ENCODE measurements at places on chromosomes 2 and 18.

DNA sequence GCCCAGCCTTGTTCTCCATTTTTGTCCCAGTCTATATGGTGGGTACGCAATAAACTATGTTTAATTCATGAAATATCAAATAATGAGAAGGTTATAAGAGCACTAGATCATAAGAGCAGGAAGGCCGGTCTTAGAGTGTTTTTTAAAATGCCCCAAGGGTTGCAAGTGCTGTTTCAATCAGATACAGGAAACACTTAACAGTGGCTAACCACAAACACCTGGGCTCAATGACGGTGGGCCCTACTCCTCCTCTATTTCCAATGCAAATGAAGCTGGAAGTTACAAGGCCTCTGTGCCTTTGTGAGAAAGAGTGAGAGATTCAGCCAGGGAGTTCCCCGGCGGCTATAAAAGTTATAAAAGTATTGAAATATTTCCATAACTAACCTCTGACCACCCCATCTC is 18.9 kb upstream of the WDR33 start:
- DNase-seq = peak; percentile 36

GRCh38 chr2:66477135-66477842 is 42.4 kb downstream of the MEIS1 start:
- DNase-seq = no peak

DNA sequence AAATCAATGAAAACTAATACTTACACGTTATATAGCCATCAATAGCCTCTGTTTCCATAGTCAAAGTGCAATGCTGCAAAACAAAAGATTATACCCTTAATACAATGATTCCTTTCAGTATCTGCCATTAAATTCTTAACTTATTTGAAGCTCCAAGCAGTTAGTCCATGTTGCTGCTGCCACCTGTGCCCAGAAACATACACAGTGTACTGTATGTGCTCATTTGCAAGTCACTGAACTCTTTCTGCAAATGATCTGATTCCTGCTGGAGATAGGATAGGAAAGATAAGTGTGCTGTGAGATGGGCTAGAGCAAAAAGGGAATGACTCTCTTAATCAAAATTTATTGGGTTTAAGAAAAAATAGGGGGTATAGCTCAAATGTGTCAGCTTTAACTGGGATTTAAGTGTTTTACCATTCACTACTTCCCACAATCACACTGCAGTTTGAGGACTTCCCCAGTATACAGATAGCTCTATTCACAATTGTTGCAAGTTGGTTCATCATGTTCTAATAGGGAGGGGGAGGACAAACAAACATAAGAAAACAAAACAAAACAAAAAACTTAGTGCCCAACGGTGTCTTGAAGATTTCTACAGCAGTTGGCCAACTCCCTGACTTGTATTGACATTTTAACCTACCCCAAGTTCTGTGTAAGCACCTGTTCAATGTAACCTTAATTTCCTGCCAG is 2.7 kb downstream of the IKZF2 start:
- no peak for DNase-seq

DNA sequence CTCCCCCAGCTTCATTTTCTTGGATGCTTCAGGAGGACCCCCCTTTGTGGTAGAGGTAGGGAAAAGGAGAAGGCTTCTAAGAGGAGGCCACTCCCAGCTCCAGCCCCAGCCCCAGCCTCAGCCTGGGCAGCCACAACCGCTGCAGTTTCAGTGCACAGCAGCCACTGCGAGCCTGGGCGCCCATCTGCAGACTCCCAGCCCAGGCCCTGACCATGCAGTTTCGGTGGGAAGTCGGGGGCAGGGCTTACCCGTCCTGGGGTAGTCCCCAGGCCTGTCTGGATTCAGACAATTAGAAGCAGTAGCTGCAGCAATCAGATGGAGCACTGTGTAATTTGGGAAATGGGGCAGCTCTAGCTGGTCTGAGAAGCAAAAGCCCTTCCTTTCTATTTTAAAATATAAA is 28.6 kb downstream of the ITM2C start:
- no peak for DNase-seq

GRCh38 chr2:220648628-220649027 is 923.5 kb downstream of the EPHA4 start:
- no peak for DNase-seq

- no peak for DNase-seq
These were observed 98.7 kb downstream of the COL6A3 start for GRCh38 chr2:237315170-237315828.

DNA sequence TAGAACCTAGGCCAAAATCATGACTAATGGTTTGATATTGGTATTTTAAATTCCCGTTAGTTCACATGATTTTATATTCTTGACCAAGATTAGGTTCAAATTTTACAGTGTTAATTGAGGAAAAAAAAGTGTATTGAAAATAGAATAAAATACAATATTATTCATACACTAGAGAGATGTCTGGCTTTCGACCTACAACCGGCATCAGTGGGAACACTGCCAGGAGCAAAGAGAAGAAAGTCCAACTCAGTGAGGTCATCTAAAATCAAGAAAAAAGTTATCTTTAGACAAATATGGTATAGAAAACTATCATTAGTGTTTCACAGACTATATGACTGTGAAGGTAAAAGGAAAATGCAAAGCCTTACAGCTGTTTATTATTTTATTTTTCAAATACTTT is 81.5 kb downstream of the PIGN start:
- DNase-seq = no peak

DNA sequence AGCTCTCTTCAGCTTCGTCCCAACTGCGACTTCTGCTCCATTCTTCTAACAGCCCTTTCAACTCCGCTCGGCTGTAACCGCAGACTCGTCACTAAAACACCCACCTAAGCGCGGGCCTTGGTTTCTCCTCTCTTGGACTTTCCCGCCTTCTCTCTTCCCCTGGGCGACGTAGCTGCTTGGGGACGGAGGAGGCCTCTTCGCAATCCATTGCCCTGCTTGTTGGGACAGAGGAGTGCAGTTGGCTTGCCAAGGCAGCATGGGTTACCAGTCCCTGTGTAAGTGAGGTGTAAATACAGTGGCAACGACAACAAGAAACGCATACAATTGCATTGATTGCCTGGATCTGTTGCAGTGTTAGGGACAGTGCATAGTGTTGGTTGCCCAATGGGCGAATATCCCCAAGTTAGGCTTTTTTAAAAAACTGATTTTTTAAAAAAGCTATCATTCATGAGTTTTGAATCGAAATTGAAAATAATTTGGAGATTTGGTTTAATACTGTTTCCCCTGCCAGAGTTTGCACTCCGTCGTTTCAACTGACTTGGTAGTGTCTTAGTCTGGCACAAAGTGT is 484 bp upstream of the DARS1 start:
- DNase-seq = peak; percentile 70

DNA sequence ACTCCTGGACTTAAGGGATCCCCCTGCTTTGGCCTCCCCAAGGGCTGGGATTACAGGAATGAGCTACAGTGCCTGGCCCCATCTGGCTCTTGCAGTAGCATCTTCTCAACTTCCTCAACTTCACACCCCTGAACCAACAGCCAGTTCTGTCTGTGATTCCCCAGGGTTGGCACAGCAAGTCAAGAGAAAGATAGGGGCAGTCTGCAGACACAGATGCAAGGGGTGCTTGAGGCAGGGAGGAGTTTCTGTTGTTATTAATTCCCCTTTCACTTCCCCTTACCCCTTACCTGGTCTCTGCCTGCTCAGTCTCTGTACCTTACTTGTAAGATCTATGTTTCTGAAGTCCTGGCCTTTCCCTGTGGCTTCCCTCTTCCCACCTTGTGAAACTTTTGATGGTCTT is 54.1 kb upstream of the MEX3C start:
- DNase-seq = no peak

DNA sequence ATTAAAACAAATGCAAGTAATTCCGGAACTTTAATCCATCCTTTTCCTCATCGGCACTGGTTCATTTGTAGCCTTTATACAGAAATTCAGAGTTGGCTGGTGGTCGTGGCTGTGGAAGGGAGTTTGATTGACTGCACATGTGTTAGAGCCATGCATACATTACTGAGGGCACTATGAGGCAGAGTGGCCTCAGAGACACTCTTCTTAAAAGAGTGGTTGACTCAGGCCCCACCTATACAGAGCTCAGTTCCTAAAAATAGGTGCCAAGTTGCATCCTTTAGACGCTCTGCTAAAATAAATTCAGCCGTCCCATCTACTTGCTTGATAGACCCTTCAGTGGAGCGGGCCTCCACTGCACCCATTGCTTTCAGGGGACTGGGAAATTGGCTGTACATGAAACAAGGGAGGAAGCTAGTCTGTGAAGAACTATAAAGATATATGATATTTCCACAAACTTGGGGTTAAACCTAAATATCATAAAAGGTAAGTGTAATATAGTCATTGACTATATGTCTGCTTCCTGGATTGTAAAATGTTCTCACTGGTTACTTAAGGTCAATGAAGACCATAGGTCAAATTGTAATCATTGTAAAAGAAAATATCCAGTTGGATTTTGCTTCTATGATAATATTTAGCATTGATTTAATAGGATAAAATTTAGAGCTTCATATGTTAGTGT is 298.9 kb downstream of the XIRP2 start:
- no peak for DNase-seq

GRCh38 chr2:198143156-198143555 is 338.8 kb downstream of the PLCL1 start:
- no peak for DNase-seq

- no peak for DNase-seq
These were observed 456.3 kb upstream of the MYT1L start for GRCh38 chr2:2787301-2787907.

DNA sequence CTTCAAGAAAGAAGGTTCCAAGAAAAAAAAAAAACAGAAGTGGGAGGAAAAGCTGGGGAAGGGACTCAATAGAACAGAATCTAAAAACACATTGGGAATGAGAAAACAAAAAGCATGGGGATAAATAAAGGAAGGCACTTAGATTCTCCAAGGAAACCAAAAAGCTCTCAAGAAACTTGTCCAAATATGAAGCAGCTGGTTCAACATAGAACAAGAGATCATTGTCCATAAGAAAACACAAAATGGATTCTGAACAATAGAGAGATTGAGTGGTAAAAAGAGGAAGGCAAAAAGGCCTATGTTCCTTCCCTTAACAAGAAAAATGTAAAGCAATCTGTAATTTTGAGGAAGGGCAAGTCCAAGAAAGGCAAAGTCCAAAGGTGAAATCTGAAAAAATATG is 32.9 kb upstream of the ALK start:
- no peak for DNase-seq

DNA sequence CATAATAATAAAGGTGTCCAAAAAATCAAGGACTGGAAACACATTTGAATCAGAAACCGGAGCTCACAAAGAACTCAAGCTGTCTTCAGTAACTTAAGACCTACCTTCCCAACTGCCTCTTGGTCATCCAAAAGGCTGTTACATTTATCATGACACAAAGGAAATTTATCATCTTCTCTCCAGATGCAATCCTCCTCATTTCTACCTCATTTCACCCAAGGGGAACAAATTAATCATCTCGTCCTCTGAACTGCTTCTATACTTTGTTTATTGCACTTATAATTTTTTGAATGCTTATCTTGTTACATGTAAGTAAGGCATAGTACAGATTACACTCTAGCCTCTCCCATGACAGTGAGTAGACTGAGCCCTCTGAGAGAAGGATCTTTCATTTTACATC is 105.1 kb upstream of the RGPD4 start:
- no peak for DNase-seq

DNA sequence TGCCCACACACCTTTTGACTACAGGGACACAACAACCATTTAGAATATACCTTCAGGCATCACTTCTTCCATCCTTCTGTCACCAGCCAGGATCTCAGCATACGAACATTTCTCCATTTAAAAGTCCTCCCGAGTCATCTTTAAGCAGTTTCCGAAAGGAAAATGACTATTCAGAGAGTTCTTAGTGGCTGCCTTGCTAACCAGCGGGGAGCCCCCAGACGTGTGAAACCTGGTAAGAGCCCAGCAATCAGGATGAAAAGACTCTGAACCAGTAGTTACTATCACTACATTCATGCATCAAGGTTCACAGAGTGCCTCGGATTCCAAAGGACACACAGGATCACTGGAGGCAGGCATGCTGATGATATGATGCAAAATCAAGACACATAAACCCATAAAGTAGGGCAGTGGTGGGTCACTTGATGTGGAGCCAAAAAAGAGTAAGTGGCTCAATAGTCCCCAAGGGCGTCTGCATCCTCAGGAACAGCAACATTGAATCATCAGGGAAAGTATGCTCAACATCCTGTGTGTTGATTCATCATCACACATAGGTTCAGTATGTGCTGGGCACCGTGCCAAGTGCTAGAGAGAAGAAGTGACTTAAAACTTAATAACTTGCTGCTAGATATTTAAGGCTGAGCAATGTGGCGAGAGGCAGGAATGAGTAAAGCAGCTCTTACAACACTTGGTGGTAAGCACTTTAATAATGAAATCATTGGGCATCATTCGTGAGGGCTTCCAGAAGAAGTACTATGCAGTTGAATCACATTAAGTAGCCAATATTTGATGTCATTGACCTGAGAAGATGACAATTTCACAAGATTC is 4.4 kb downstream of the CCL20 start:
- DNase-seq = peak; percentile 55

- DNase-seq = no peak
These were observed 8.5 kb downstream of the SLC66A2 start for GRCh38 chr18:79942786-79943607.

DNA sequence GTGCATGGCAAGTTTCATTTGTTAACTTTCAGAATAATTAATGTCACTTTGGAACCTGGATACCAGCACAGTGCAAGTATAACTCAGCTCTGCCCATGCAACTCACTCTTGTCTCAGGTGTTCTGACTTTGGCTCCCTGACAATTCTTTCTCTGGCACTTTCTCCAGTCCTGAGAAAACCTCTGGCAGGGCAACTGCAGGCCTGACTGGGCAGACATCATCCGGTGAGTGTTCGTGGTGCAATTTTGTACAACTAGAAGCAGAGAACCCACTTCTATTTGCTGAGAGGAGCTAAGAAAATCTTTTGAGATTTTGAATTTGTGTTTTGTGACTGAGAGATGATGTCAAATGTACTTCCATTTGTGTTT is 143.0 kb downstream of the AQP4 start:
- DNase-seq = no peak

DNA sequence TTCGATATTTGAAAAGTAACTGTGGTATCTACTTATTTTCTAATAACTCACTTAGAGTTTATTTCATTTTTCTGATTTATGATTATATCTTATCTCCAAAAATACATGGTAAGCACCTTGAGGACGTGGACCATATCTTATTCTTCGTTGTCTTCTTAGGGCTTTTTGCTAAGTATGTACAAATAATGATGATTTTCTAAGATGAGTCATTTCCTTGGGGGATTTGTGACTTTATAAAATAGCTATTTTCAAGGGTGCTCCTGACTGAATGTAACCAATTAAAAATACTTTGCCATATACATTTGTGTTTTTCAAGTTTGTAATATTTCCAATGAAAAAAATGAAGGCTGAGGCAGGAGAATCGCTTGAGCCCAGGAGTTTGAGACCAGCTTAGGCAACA is 56.3 kb downstream of the GREB1L start:
- DNase-seq = no peak

- DNase-seq = no peak
These were observed 40.6 kb downstream of the ZNF516 start for GRCh38 chr18:76454418-76454817.

- no peak for DNase-seq
These were observed 320.5 kb downstream of the FSIP2 start for GRCh38 chr2:186059096-186059495.

- DNase-seq = no peak
These were observed 67.6 kb downstream of the CRIM1 start for GRCh38 chr2:36423172-36423571.

GRCh38 chr18:23406271-23406787 is 46.8 kb upstream of the RIOK3 start:
- no peak for DNase-seq

GRCh38 chr2:228796386-228796785 is 474.7 kb downstream of the PID1 start:
- no peak for DNase-seq

- DNase-seq = no peak
These were observed 590.7 kb downstream of the FBXO15 start for GRCh38 chr18:73556904-73557303.
